Activated T-cell treated with anti-CD3 and anti-CD28 coated beads for 48 hours (primary cell): ENCODE measurements at places on chromosomes 5 and 9.

GRCh38 chr5:103393101-103393754 lies 134.7 kb downstream of the MACIR start:
- DNase-seq: no peak

DNA sequence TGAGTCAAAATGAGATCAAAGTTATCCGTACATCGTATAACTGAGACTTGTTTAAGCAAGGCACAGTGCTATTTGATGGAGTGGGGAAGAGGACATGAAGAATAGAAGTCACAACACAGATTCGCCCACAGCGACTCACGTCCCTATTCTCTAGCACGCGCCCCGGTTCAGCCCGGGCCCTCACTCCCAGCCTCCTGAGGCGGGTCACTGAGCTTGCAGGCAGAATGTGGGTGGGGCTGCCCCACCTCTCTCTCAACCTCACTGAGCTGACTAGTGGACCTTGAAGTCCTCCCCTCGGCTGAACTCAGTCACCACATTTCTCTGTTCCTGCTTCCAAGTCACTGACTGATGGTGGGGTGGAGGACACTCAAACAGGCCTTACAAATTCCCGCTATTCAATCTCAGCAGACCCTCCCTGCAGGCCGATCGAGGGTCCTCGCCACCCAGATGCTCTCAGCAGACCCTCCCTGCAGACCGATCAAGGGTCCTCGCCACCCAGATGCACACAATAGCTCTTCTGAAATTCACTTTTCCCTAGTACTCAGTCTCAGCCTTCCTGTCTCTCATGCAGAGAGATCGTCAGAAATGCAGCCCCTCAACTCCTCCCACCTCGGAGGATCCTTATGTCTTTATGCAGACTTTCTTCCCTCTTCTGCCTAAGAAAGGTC lies 12.9 kb downstream of the GLDC start:
- DNase-seq: no peak

GRCh38 chr5:115573133-115573532 lies 28.6 kb upstream of the FEM1C start:
- no peak for DNase-seq

- no peak for DNase-seq
These were observed 88.9 kb downstream of the AMBP start for GRCh38 chr9:113989017-113989713.

- DNase-seq: no peak
These were observed 103.5 kb upstream of the PTCH1 start for GRCh38 chr9:95620314-95620713.
